ENCODE measurements at places on chromosomes 6 and 20.

GRCh38 chr6:64294034-64294433 is 658.4 kb downstream of the PHF3 start:
- DNase-seq: no peak

GRCh38 chr6:42204768-42205282 is 10.1 kb upstream of the GUCA1B start:
- DNase-seq: no peak

DNA sequence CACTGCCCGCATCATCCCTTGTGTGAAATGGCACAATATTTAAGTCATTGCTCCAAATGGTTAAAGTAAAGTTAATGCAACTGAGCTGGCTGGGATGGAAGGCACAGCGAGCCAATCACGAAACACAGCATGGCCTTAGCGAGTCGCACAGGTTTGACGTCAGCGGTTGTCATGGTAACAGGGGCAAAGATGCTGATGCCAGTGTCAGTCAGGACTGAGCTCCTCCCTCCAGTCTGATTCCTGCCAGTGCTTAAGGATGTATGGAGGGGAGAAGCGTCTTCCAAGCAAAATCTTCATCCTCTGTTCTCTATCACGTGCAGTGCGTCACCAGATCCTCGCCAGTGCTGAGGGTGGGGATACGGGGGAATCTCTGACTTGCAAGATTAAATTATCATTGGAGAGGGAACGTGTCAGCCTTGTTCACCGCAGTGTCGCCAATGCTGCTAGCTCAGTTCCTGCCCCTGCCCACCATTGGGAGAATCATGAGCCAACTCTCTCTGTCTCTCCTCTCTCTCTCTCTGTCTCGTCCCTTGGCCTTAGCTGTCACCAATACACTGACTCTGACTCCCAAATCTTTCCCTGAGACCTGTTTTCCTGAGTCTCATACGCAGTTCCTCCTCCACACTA is 24.5 kb downstream of the TSPYL4 start:
- peak; percentile 97 for DNase-seq

- DNase-seq: no peak
Measured at GRCh38 chr20:61443443-61444126, 191.5 kb downstream of the CDH4 start.

- DNase-seq: no peak
Measured at GRCh38 chr20:34705397-34706301, 1.5 kb downstream of the TP53INP2 start.

DNA sequence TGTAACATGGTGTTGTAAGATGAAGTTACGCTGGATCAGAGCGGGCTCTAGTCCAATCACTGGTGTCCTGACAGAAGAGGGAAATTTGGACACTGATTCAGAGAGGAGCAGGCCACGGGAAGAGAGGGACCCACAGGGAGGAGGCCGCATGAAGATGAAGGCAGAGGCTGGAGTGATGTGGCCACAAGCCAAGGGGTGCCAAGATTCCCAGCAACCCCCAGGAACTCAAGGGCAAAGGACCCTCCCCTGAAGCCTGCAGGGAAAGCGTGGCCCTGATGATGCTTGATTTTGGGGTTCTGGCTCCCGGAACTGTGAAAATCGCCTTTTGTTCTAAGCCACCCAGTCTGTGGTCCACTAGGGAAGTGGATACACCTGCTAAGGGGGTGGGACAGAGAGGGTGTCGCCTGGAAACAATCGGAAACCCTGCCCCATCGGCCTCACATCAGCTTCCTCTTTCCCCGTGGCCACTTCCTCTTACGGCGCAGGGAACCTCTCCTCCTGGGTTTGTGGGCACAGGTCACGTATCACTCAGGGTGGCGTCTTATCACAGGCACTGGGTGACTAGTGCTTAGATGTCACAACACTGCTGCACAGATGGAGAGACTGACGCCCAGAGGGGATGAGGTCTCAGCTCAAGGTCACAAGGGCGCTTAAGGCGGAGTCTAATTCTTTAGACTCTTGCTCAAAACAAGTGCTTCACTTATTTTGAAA is 58.0 kb downstream of the SULF2 start:
- DNase-seq: no peak

GRCh38 chr6:19603721-19604120 is 233.4 kb upstream of the ID4 start:
- peak; percentile 33 for DNase-seq

GRCh38 chr6:53484476-53485280 is 60.2 kb downstream of the GCLC start:
- DNase-seq: peak; percentile 48
